Thymus (tissue), 14 donors: ENCODE measurements at places on chromosomes 7 and 10. TPM values are rescaled to one million over a fixed set of nuclear protein-coding genes. Genes with fewer than 3 reads are reported as not detected.

GRCh38 chr7:18508443-18509427, 13.2 kb downstream of the HDAC9 start:
- DNase-seq, result no peak

DNA sequence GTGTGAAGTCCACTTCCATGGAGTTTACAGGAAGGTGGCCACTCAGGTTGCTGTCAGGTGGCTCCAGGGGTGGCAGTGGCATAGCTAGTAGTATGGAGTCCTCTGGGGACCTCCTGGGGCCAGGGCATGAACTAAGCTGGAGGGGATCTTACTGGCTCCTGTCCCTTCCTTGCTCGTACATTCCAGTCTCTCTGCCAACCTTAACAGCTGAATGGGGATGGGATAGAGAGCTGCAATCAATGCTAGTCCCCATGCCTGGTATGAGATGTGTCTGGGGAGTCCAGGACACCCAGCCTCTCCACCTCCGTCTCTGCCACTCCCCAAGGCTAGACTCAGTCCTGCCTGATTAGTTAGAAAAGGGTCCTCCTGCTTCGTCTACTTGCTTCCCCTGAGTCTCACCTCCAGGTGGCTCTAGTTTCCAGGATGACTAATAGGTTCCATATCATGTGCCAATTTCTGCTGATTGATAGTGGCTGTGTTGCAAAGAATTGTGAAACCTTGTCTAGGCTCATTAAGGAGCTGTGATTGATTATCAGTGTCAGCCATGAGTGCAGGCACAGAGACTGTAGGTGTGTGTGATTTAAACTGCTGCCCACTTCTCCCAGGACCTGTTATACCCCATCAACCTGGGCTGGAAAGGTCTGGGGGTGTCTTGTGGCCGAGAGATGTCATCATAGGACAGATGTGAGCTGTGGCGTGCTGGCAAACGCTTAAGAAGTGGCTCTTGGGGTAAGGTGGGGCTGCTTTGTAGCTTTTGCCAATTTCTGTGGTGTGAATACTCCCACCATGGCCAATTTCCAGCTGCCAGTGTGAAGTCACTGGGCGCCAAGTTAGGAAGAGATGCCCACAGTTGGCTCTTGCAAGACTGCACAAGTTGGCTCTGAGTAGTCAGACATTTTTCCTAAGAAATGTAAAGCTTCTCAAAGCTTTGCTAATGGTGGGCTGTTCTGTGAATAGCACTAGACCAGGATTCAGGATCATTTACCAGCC, 59.8 kb downstream of the COL13A1 start:
- no peak for DNase-seq

- DNase-seq, result no peak
Measured at GRCh38 chr7:134514106-134514505, 13.3 kb upstream of the AKR1B10 start.

- no peak for DNase-seq
Measured at GRCh38 chr7:93030605-93031225, 87.1 kb downstream of the SAMD9 start.

GRCh38 chr7:77837275-77837674, 38.7 kb downstream of the PHTF2 start:
- DNase-seq, result no peak

DNA sequence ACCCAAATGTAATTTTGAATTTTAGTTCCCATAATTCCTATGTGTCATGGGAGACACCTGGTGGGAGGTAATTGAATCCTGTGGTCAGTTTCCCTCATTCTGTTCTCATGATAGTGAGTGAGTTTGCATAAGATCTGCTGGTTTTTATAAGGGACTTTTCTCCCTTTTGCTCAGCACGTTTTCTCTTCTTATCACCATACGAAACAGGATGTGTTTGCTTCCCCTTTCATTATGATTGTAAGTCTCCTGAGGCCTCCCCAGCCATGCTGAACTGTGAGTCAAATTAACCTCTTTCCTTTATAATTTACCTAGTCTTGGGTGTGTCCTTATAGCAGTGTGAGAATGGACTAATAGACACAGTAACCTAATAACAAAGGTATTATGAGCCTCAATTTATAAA, 36.1 kb upstream of the ZNF736 start:
- DNase-seq, result no peak

DNA sequence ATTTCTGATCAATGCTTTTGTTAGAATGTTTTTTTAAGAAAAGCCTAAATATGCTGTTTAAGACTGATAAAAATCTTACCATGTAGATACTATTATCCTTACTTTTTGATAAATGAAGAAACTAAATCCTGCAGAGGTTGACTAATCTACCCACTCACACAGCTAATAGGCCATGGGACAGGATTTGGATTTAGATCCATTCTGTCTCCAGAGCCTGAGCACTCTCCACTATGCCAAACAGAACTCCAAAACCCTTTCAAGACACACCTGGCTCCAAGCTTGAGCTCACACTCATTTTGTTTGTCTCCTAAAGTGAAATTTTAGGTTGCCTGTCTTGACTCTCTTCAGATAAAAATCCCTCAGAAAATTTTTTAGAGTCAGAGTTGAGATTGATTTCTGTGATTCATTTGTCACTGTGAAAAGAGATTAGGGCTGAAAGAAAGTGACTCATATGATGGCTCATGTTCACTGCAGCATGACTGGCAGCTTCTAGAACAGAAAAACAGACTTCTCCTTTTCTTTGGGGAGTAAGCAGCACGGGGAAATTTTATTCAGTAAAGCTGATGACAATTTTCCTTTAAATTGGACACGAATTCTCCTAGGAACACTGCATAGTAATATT, 132.3 kb upstream of the POT1 start:
- DNase-seq, result no peak

- no peak for DNase-seq
Measured at GRCh38 chr10:54772468-54773122, 28.4 kb downstream of the PCDH15 start.

Gene HNRNPA2B1
- 767 TPM for polyA plus RNA-seq

DNA sequence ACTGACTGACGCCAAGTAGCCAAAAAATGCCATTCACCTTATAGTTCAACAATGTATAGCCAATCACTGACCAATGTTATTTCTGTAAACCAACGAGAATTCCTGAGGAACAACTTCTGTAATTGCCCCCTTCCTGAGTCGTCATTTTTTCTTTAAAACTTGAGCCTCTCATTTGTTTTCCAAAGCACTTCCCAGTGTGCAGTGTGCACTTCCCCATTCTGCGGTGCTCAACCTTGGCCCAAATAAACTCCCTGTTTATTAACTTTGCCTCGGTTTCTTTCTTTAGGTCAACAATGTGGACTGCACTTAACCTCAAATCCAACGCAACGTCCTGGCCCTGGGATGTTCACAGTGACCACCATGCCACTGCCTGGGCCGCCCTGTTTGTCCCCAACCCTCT, 15.1 kb downstream of the PKD1L1 start:
- no peak for DNase-seq

Gene ARHGEF5
- 5.6 TPM for polyA plus RNA-seq

DNA sequence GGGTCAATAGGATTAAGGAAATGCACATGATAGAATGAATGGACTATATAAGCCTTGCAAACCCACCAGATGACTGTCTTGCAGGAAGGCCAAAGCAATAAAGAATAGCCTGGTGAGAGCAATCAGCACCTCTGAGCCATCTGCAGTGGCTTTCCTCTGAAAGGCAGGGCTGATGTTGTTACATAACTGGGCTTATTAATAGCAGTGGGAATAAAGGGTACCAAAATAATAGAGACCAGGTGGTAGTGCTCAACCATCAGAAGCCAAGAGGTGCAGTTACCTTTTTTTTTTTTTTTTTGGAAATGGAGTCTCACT, 16.8 kb upstream of the VPS26A start:
- no peak for DNase-seq

- no peak for DNase-seq
Measured at GRCh38 chr10:48519481-48520183, 85.2 kb downstream of the ARHGAP22 start.

GRCh38 chr7:18352339-18353255, 143.0 kb upstream of the HDAC9 start:
- DNase-seq, result no peak

Gene CEP41
- 11.2 TPM for polyA plus RNA-seq

Gene TEX36
- polyA plus RNA-seq, result not detected

Gene FAM180A
- 0.11 TPM for polyA plus RNA-seq

GRCh38 chr10:120794390-120794789, 56.8 kb upstream of the WDR11 start:
- no peak for DNase-seq

Gene TET1
- 0.82 TPM for polyA plus RNA-seq

DNA sequence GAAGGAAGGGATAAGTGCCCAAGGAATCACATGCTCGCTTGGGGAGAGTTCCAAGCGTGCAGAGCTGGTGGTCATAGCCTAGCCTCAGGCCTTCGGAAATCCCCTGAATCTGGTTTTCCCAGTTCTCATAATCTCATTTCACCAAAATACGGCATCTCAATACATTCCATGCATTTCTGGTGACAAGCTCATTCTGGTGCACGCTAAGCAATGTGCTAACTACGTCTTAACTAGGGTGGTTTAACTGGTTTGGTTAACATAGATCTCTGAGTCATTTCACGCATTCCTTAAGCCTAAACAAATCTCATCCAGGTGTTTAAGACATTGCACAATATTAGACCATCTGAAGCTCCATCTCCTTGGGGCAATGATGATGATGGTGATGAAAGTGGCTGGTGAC, 72.9 kb upstream of the STEAP1B start:
- DNase-seq, result no peak

DNA sequence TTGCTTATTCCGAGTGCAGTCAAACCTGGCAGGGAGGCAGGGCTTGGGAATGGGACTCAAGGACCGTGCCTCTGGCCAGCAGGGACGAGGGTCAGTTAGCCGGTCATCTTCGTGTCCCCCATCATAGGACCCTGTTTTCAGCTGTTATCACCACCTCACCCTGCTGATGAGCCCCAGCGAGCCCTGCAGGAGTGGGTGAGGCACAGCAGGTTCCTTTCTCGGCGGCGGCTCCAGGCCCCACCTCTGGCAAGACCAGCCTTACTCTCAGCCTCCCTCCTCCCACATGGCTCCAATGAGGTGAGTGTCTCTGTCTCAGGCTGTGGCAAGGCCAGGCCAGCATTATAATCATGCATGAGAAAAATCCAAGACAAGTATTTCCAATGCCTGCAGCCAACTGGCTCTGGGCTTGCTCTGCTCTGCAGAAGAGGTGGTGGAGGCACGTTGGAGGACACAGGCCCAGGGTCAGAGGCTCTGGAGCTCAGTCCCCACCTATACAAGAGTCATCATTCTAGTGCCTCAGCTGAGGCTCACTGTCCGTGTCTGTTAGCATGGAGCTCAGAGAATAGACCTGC, 15.7 kb downstream of the PKD1L1 start:
- no peak for DNase-seq

Gene KLF14
- 0.02 TPM for polyA plus RNA-seq

DNA sequence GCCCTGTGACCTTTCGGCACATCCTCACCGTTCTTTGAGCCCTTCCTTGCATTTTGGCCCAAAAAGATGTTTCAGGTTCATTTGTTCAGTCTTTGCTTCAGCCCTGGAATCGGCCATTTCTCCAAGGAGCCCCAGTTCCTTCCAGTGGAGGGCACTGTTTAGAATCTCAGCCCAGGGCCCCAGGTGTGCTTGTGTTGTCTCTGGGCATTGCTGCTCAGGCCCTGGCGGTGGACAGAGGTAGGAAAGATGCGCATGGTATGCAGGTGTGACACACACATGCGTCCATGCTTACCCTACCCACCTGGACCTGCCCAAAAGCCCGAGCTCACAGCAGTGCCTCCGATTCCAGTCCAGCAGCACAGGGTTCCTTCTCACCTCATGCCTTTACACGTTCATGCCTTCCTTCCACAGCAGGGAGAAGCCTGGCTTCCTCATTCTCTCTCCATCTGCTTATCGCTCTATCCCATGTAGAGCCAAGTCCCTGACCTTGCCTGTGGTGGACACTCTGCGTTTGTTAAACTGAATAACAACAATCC, 70.6 kb downstream of the LHPP start:
- DNase-seq, result no peak

Gene PRSS2
- 23.1 TPM for polyA plus RNA-seq

DNA sequence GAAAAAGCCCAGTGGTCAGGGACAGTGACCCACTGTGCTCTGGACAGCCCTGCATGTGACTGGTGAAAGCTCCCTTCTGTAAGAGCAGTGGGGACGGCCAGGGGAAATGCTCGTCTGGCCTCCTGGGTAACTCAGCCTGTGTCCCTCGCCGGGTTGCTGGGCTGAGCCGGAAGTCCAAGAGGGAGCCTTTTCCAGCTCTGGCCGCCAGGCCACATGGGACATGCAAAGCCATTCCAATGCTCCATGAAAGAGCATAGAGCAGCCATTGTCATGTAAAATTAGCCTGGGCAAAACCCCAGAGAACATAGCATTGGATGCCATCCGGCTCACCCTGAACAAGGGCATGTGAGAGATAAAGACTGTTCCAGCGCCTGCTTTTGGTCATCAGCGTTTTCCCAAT, 64.9 kb upstream of the ADRB1 start:
- DNase-seq, result no peak

GRCh38 chr10:104243512-104243911, 11.2 kb upstream of the GSTO1 start:
- DNase-seq, result no peak

GRCh38 chr7:16078076-16078952, 343.0 kb downstream of the CRPPA start:
- peak; percentile 22 for DNase-seq

DNA sequence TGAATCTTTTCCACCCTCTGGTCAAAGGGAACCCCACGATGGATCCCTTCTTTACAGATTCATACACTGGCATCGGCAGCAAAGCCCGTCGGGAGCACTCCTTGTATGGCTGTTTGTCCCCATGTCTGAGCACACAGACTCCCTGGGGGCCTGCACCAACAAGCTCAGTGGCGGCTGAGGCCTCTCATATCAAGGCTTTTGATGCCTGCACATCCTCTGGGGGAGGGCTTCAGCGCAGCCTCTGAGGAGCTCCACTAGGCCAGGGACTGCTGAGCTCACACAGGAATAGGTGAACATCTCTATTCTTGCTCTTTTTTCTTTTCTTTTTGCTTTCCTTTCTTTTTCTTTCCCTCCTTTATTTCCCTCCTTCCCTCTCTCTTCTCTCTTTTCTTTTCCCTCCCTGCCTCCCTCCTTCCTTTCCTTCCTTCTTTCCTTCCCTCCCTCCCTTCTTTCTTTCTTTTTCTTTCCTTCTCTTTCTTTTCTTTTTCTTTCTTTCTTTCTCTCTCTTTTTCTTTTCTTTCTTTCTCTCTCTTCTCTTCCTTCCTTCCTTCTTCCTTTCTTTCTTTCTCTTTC, 174.6 kb downstream of the CCDC3 start:
- DNase-seq, result no peak

GRCh38 chr10:3090388-3090787, 23.0 kb downstream of the PFKP start:
- no peak for DNase-seq

DNA sequence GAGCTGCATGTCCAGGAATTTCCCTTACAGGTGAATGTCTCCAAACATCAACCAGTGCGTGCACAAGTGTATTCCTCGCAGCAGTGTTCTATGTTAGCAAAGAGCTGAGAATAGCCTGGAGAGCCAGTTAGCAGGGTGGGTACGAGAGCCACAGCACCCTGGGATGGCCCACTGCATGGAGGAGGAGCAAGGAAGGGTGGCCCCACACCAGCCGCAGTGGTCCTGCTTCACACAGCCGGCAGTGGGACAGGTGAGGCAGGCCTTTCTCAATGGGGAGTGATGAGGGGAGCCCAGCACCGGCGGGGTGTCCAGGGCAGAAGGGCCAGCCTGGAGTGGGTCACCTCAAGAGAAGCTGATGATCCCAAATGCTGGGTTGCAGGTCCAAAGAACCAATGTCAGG, 240.7 kb downstream of the TCERG1L start:
- no peak for DNase-seq

GRCh38 chr7:33192695-33193291, 63.4 kb downstream of the BBS9 start:
- no peak for DNase-seq

Gene ADGRA1
- polyA plus RNA-seq, result 0.02 TPM
